Stimulated activated CD8-positive, alpha-beta memory T cell treated with anti-CD3 and anti-CD28 coated beads, Interleukin-4, amount 100 ng/mL, for 48 hours (primary cell): ENCODE measurements at places on chromosomes 3 and 15.

DNA sequence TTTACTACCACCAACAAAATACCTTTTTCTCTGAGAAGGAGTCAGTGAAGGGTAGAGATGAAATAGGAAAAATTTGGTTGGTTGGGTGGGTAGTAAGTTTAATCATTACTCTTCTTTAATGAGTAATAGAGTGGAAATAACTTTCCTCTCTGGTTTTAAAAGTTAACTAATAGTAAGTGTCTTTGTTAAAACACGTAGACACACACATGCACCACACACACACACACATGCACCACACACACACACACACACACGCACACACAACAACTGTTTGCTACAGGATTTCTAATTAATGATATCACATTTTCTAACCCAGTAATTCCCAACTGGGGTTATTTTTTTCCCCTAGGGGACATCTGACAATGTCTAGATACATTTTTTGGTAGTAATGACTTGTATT, 84.1 kb downstream of the CHL1 start:
- DNase-seq, result no peak

DNA sequence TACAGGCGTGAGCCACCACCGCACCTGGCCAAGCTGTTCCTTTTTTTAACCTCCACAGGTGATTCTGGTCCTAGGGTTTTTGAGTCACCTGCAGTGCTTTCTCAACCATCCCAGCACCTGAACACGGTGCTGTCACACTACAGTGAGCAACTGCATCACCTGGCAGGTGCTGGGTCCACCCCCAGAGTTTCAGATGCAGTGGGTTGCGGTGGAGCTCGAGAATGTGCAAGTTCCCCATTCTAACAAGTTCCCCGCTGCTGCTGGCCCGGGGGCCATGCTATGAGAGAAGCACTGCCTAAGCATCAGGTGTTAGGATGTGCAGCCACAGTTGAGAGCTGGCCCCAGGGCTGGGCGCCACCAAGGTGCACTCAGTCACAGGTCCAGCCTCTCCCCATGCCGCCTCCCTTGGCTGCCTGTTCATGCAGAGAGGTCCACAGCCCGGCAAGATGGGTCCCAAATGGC, 18.0 kb downstream of the ISG20 start:
- no peak for DNase-seq

DNA sequence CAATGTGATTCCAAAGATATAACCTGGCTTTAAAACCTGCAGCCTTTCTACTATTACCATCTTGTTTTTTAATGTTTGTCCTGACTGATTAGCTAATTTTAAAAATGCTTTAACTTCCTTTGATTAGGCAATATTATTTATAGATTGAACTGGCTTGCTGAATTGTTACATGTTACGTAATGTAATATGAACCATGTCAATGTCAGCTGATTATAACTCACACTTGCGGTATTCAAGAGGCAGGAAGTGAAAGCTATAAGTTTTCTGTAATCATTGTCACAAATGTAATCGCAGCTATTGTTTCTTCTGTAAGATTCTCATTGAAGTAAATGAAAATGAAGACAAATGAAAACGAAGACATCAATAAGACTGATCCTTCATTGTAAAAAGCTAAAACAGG, 146.8 kb downstream of the ROBO2 start:
- no peak for DNase-seq

GRCh38 chr3:140766465-140766864, 88.6 kb downstream of the TRIM42 start:
- no peak for DNase-seq

DNA sequence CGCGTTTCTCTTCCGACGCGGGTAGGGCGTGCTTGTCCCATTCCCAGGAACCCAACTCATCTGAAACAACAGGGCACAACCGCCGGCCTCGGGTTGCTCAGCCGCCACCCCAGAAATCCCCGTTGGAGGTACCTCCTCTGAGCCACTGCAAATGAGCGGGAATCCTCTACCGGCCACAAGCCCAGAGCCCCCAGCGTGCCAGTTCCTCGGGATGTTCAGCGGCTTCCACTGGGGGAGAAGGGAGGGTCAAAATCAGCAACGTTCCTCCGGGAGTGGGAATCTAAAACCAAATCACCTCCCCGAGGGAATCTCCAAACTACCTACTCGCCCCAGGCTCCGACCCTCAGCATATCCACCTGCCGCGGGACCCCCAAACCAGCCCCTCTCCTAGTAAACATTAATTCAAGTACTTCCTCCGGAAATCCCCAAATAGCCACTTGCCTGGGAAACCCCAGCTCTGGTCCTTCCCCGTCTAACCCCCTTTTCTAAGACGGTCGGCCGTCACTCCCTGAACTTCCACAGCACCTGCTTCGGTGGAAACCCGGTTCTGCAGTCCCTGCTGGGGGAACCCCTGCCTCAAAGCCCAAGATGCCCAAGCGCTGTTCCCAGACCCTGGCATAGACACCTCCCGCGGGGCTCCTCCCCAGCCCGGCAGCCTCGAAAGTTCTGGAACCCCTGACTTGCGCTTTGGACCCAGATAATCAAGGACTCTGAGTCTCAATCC, 887 bp downstream of the OXTR start:
- DNase-seq, result no peak

- DNase-seq, result no peak
Observed at GRCh38 chr3:18097989-18098388, 327.1 kb downstream of the SATB1 start.

DNA sequence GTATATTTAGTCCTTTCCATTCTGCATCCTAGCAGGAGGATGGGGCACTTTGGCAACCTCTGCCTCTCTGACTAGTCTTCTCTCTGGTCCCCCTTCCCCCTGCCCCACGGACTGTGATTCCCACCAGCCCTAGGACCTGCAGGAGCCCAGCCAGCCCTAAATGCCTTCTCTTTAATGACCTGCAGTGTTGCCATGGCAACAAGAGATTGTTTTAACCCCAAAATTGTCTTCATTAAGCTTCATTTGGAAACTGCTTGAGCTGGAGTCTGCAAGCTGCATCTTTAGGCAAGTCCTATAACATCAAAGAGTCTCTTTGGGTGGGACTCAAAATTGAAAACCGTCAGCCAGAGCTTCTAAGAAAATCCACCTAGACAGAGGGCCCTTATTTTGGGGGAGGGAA, 59.7 kb upstream of the ANKRD34C start:
- DNase-seq, result no peak

GRCh38 chr3:194584320-194584776, 48.9 kb downstream of the TMEM44 start:
- no peak for DNase-seq

GRCh38 chr15:90594301-90594738, 64.6 kb downstream of the CRTC3 start:
- DNase-seq, result peak; percentile 87

- DNase-seq, result no peak
Observed at GRCh38 chr15:45112143-45112590, 1.8 kb downstream of the DUOX2 start.

DNA sequence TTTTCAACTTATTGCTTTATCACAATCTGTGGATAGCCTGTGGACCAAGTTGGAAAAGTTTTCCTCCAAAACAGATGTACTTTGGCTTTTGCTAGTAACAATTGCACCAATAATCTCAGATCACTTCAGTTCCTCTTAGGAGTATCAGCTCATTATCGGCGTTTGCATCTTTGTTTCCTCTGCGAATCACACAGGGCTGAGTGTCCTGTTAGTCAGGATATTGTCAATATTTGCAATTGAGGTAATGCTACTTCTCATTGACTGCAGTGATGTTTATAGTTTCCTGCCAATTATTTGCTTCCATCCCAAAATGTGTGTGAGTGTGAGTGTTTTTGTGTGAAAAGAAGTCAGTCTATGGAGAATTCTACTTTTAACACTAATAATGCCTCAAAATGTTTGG, 545.0 kb downstream of the SI start:
- DNase-seq, result no peak

DNA sequence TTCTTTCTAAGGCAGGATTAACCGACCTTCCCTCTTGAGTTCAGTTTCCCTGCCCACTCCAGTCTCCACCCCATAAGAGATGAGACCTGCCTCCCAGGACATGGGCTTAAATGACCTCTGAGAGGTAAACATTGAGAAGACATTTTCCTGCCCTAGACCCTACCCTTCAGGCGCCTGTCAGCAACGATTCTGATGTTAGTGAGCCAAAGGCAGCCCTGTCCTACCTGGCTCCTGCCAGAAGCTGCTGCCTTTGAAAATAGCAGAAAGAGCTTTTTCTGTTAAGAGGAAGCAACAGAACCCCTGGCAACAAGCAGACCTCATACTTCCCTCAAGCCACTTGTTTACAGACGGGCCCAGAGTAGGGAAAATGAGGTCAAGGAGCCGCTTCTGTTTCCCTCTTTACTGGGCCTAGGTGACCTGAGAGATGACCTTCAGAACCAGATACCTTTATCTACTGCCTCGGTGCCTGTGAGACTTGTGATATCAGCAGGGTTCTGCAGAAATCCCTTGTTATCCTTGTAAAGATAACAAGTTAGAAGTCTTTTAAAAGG, 52.0 kb downstream of the CD200R1L start:
- DNase-seq, result no peak

DNA sequence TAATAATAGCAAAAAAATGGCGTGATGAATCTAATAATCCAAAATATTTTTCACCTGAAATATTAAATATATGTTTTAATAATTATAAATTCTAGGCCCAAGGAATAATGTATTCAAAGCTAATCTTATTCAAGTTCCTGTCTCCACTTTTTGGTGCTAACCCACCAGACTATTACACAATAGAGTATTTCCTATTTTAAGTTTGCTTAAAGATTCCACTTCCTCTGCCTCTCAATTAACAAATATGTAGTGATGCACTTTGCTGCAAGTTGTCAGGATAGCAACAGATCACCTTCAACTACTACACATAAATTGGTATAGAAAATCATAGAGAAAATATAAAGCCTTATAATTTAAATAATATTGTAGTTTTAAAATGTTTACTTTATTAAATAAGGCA, 467.5 kb downstream of the C3orf38 start:
- no peak for DNase-seq

- no peak for DNase-seq
Observed at GRCh38 chr3:154280161-154280560, 44.1 kb downstream of the DHX36 start.

GRCh38 chr3:134357914-134358811, 16.1 kb downstream of the AMOTL2 start:
- peak; percentile 39 for DNase-seq

DNA sequence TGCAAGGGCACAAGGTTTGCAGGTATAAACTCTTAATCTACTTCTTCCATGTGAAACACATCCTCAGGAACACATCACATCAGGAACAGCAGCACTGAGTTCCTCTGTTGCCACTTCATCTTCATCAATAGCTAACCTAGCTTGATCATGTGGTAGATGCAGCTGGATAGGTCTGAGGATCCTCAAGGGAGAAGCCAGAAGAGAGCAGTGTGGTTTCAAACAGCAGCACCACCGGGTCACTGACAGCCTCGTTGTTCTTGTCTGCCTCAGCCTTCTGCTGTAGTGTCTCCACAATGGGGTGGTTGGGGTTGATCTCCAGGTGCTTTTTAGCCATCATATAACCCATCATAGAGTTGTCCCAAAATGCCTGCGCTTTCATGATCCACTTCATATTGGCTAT, 58.8 kb downstream of the ADAM10 start:
- DNase-seq, result no peak

DNA sequence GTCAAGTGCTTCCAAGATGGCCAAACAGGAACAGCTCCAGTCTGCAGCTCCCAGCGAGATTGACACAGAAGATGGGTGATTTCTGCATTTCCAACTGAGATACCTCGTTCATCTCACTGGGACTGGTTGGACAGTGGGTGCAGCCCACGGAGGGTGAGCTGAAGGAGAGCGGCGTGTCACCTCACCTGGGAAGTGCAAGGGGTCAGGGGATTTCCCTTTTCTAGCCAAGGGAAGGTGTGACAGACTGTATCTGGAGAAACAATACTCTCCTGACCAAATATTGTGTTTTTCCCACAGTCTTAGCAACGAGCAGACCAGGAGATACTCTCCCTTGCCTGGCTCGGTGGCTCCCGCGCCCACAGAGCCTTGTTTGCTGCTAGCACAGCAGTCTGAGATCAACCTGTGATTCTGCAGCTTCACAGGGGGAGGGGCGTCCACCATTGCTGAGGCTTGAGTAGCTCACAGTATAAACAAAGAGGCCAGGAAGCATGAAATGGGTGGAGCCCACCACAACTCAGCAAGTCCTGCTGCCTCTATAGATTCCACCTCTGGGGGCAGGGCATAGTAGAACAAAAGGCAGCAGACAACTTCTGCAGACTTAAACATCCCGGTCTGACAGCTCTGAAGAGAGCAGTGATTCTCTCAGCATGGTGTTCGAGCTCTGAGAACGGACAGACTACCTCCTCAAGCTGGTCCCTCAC, 293.5 kb upstream of the SUCLG2 start:
- peak; percentile 40 for DNase-seq

DNA sequence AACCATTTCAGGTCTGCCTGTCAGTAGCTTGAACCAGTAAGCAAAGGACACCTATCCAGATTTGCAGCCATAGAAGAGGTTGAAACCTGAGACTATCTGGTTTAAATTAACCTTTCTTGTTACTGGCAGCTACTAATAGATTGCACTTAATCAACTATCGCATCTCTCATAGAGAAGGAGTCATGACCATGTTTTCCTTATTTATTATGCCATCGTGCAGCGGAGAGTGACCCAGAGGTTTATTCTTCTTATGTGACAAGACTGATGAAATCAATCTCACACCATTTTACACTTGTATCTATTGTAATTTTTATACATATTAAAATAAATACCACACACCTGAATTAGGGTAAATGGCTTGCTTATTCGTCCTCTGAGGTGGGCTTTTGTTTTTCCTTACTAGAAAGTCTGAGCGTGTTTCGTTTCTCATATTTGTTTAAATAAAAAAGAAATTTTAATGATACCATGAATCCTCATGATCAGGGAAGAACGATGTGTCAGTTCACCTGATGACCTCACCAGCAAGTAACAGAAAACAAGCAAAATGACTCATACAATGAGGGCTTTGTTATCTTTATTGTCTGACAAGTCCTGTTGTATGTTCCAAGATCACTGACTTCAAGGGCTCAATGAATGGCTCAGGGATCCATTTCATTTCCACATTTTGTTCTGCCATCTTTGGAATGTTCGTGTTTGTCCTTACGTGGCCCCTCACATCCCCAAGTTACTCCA, 379.5 kb upstream of the DPH6 start:
- no peak for DNase-seq
